ENCODE measurements at places on chromosomes 13 and 19.

DNA sequence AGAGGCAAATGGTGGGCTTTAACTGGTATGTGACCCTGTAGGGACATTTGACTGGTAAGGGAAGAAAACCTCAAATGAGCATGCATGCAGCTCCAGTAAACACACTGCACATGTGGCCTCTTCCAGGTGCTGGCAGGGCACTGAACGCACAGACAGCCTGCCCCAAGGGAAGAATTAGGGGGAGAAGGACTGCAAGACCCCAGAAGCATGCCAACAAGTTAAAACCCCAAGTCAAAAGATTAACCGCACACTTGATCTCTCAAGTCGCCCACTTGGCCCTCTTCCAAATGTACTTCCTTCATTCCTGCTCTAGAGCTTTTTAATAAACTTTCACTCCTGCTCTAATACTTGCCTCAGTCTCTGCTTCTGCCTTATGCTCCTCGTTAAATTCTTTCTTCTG lies 46.9 kb upstream of the SLITRK1 start:
- DNase-seq, result no peak

- no peak for DNase-seq
These were observed 450.8 kb downstream of the HS6ST3 start for GRCh38 chr13:96540670-96541069.

DNA sequence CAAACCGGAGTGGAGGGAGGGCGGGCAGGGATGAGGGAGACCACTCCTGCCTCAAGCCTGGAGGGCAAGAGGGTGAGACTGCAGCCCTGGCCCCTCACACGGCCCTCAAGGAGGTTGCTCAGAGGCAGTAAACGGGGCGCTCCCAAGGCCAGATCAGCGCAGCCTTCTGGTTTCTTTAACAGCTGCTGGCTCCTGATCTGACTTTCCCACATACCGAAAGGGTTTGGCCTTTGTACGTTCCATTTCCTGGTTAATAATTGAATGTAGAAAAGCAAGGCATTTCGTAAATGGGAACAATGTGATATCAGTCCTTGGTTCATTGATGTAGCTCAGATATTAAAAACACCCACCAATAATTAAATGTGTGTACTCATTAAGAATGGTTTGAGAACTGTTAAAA lies 71.5 kb downstream of the GGACT start:
- DNase-seq, result no peak

DNA sequence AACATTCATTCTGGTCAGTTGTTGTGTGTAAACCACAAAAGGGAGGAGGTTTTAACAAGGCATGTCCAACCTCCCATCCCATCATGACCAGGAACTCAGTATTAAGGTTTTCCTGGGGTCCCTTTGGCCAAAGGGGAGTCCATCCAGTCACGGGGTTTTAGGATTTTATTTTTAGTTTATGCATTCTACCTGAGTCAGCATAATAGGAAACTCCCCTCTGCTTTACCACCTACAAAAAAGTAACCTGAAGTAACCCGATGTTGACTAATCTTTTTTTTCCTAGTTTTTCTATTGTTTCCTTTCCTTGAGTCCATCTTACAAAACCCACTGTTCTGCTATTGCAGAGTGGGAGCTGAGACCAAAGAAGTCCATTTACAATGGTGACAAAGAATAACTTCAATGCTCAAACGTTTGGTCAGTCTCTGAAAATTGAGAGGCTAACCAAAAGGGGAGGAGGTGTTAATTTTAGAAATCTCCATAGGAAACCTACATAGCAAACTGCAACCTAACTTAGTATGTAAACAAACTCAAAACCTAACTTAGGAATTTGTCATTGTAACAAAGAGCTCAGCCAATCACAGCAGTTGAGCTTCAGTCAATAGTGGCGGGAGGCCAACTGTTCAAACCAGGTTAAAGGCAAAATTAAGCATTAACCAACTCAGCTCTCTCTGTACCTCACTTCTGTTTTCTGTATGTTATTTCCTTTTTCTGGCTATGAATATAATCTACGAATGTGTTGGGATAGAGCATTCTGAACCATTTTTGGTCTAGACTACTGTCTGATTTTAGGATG lies 1954.1 kb downstream of the PCDH9 start:
- DNase-seq, result no peak

- peak; percentile 91 for DNase-seq
These were observed 529 bp downstream of the LONP1 start for GRCh38 chr19:5719274-5719960.

DNA sequence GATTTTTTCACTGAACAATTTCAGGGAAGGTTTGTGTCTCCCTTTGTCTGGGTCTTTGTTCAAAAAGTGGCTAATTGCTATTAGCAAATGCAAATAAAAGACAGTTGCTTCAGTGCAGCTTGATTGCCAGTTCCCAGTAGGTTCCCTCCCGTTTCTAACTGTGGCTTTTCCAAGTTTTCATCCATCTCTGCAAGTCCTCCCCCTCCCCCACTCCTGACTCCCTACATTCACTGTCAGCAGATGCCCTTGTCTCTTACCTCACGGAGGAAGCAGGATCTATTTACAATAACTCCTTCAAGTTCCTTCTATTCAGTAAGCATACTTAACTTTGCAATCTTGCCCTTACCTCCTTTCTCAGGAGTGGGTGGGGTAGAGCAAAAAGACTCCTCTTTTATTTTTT lies 55.4 kb upstream of the SCEL start:
- DNase-seq, result no peak

DNA sequence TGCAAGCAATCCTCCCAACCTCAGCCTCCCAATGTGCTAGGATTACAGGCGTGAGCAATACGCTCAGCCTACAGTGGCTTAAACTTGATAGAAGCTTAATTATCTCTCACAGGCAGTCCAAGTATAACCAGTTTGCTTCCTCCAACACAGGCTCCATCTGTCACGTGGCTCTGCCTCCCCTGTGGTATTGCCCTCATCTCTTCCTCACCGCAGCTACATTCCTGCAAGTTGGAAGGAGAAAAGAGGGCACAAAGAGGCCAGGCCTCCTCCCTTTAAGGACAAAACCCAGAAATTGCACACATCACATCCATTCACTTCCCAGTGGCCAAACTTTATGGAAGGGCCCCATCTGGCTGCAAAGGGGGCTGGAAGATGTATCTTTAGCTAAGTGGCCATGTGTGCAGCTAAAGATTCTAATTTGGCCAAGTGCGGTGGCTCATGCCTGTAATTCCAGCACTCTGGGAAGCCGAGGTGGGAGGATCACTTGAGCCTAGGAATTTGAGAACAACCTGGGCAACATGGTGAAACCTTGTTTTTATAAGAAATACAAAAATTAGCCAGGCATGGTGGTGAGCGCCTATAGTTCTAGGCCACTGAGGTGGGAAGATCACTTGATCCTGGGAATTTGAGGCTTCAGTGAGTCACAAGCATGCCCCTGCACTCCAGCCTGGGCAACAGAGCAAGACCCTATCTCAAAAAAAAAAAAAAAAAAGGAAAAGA lies 3.1 kb upstream of the SDHAF1 start:
- no peak for DNase-seq

DNA sequence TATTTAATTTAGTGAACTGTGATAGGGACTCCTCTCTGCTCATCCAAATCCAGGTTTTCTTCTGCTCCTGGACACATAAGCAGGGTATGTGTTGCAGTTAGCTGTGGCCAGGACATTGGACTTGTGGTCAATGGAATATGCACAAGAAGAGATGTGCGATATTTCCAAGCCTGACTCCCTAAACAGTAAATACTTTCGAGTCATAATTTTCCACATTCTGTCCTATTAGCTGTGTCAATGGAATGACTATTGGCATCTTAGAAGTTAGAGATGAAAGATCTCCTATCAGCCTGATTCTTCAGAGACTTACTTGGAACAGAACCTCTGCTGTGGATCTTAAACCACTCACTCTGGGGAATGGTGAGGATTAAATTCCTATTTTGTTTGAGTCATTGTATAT lies 771.0 kb downstream of the EFNB2 start:
- DNase-seq, result no peak

DNA sequence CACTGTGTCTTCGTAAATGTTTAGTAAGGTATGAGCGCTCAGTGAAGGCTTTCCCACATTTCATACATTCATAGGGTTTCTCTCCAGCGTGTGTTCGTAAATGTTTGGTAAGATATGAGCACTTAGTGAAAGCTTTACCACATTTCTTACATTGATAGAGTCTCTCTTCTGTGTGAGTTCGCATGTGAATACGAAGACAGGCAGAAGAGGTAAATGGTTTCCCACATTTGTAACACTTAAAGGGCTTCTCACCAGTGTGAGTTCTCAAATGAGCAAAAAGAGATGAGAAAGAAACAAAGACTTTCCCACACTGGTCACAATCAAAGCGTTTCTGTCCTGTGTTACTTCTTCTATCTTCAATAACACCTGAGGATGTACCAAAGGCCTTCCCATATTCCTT lies 31.3 kb downstream of the ZNF560 start:
- no peak for DNase-seq

GRCh38 chr19:15136234-15136954 lies 29.2 kb downstream of the SYDE1 start:
- DNase-seq, result no peak

GRCh38 chr13:48478391-48478790 lies 54.5 kb downstream of the RCBTB2 start:
- DNase-seq, result no peak

DNA sequence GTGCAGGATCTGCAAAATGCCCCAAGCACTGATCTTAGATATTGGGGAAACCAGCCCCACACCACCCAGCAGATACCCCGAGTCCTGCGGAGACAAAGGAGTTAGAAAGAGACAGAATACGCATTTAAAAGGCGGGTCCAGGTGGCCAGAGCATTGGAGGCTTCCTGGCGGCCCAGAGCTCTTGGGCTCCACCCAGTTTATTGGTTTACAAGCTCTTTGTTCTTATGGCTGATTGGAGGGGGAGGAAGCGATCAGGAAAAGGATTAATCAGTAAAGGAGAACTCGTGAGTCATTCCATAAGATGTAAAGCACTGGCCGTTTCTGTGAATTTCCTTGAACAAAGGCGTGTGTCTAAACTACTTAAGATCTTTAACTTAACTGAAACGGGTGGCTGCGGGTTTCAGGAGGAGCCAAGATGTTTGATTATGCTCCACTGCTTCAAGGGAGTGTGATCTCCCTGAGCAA lies 926 bp downstream of the ZNF587 start:
- no peak for DNase-seq

DNA sequence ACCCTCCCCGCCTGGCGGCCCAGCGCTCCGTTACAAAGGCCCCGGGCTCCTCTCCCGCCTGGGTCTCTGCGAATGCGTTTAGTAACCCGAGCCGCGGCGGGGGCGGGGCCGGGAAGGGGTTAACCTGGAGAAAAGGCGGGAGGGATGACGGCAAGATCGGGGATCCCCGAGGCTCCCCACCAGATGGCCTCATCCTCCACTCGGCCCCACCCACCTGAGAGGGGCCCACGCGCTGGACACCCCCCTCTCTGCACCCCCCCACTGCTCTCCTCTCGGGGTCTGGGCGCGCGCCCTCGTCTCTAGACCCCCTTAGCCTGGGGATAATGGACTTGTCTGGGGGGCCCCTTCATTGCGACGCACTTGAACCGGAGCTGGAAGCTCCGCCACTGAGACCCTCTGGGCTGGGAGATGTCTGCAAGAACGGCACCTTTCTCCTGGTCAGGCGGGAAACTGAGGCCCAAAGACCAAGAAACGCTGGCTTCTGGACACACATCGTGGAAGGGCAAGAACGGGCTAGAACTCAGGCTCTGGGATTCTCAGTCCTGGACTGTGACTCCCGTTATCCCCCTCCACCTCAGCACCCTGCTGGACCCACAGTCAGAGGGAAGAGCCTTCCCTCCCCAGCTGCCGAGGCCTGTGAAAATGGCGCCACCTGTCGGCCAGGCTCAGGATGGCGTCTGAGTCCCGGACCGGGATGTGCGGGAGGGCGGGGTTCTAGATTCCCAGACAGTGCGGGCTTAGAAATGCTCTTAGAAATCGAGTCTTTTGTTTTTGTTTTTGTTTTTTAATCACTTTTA lies 2.9 kb upstream of the LTBP4 start:
- peak; percentile 99 for DNase-seq

GRCh38 chr19:50204811-50205675 lies 1.6 kb downstream of the MYH14 start:
- DNase-seq, result peak; percentile 91

- DNase-seq, result no peak
These were observed 379.1 kb downstream of the SLITRK6 start for GRCh38 chr13:85420136-85420535.

- DNase-seq, result no peak
These were observed 198.5 kb downstream of the KATNAL1 start for GRCh38 chr13:30108913-30109237.

GRCh38 chr19:8466018-8466417 lies 21.2 kb downstream of the HNRNPM start:
- no peak for DNase-seq

DNA sequence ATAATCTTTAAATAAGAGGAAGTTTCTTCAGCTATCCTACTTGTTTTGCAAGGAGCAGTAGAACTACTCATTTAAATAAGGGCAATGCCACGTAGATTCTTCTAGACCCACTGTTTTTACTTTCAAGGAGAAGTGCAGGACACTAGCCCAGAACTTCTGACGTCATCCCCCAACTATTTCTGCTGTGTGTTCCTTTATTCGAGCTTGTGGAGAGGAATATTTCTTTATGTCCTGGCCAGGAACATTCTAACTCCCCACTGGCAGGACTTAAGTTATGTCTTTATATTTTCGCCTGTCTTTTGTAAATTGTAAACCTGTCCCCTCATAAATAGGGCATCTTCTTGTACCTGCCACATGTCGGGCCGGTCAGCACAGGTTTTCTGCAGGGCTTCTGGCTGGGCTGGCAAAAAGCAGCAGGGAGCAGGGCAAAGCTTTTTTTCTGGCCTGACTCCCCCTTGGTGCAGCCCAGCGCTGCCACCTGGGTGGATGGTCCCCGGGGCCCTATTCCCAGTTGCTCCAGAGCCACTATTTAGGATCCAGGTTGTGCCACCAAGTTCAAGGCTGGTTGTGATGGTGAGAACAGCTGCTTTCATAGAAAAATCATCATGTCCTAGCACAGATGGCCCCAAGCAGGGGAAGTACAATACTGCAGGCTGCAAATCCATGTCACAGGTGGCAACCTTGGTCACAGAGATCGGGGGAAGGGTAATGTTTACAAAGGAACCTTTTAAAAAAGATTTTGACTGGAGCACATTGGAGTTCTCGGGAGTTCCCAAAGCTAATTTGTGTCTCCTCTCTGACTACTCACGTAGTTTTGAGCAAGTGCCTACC lies 1.8 kb downstream of the MBNL2 start:
- peak; percentile 79 for DNase-seq

- no peak for DNase-seq
These were observed 13.2 kb downstream of the CLASRP start for GRCh38 chr19:45051929-45052579.

- peak; percentile 91 for DNase-seq
These were observed 7.2 kb downstream of the MED29 start for GRCh38 chr19:39398297-39398864.

GRCh38 chr13:107580741-107581412 lies 634.5 kb downstream of the LIG4 start:
- no peak for DNase-seq
